ENCODE measurements at places on chromosomes 4 and X.

GRCh38 chrX:36577006-36577405 is 431.2 kb upstream of the FAM47C start:
- DNase-seq = no peak

GRCh38 chrX:36218801-36219200 is 299.3 kb downstream of the CFAP47 start:
- DNase-seq = no peak

GRCh38 chrX:40908857-40909475 is 173.6 kb upstream of the MED14 start:
- DNase-seq = no peak

GRCh38 chr4:133137571-133137970 is 11.5 kb upstream of the PCDH10 start:
- no peak for DNase-seq

DNA sequence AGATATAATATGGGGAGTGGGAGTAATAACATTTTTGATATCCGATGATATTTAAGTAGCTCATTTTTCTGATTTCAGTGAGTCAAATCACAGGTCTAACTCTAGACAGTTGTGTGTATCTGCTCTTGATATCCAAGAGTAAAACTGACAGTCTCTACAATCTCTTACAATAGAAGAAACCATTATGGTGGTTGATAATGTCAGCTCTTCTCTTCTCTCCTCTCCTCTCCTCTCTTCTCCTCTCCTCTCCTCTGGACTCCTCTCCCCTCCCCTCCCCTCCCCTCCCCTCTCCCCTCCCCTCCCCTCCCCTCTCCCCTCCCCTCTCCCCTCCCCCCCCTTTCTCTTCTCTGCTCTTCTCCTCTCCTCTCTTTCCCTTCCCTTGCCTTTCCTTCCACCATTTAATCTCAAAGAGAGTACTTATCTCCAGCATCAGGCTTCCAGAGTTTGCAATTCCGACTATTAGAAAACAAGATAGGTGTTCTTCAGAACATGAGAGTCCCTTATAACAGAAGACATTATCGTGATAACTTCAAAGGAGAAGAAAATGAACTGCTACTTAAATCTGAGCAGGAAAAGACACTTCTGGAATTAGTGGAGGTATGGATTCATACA is 6.2 kb downstream of the TDO2 start:
- DNase-seq = no peak

- DNase-seq = peak; percentile 32
These were observed at the start of gene NUDT11 for GRCh38 chrX:51496501-51497291. Gene NUDT11 (minus strand): TSS chrX:51496592. CDS start chrX:51496444, 148 bp downstream.

GRCh38 chr4:110527156-110527555 is 51.2 kb downstream of the ENPEP start:
- DNase-seq = no peak

GRCh38 chrX:109843963-109844751 is 111.1 kb upstream of the ACSL4 start:
- DNase-seq = peak; percentile 28

DNA sequence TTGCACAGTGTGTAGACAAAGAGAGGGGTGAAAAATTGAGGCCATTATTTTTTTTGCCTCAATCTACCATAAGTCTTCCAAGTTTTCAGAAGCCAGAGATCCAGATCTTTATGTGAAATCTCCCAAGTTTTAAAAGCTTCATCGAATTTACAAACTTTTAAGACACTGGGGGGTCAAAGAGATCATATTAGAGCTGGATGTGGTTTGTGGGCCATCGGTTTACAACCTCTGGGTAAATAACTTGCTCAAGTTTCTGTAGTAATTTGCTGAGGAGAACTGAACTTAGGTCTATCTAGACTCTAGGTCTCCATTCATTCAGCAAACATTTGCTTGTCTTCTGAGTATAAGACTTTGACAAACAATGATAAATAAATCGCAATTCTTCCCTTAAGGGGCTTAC is 54.0 kb upstream of the CHRNA9 start:
- DNase-seq = no peak

Data from GM10248 (cell line).